ENCODE measurements at places on chromosomes 7 and 10.
A peak's percentile ranks its signal among the peaks of the same experiment; 100 is the strongest.

DNA sequence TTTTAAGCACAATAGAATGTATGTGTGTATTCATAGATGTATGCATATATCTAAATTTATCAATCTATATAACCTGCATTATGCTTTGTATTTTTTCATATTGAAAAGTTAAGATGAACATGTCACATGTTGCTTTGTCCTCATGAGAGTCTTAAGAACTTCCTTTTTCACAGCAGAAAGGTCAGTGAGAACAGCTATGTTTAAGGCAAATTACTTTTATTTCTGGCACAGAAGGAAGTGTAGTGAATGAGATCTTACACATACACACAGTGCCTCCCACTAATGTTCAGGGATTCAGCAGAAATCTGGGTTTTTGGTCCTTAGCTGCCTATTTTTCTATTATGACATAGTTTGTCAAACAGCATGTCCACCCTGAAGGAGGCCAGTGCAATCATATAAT, 134.8 kb downstream of the TMEM26 start:
- DNase-seq: no peak

- DNase-seq: no peak
Observed at GRCh38 chr7:884191-885003, 8.0 kb downstream of the GET4 start.

DNA sequence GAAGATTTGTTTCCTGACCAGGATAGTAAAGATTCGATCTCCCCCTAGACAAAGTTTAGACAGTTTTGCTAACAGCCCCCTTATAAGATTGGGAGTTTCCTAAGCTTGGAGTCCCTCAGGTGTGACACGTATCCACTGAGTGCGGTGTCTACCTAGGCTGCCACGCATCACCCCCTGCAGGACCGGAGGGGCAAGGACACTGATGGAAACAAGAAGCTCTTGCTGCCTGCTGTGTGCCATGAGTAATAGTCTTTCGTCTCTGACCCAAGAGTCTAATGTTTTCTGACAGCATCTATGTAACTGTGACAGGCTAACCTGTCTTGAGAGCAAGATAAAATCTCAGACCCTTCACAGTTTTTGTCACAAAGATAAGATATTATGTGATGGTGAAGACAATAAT, 173.5 kb downstream of the SEMA3E start:
- DNase-seq: no peak

DNA sequence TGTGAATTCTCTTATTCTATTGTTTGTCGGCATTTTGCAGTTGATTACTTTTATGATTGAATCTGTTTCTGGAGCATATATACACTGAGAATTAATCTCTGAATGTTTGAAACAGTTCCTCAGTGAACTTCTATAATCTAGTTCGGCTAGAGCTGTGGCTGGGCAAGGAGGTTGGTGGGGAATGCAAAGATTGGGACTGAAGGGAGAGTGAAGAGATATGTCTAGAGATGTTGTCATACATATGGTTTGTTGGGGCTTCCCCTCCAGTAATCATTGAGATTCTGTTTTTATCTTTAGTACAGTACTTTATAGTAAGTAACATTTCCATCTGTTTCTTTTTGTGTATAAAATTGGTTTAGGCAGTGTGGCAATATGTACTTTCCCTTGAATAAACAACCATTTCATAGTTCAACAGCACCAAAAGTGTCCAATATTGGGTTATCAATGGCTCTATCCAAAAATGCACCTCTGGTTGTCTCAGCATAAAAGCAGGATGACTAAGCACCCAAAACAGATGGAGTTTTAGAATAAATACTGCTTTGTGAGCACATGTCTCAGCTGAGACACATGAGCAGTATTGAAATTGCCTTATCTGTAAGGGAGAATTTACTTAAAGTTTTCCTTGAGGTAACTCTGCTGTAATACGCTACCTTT, 36.7 kb downstream of the WAC start:
- no peak for DNase-seq

DNA sequence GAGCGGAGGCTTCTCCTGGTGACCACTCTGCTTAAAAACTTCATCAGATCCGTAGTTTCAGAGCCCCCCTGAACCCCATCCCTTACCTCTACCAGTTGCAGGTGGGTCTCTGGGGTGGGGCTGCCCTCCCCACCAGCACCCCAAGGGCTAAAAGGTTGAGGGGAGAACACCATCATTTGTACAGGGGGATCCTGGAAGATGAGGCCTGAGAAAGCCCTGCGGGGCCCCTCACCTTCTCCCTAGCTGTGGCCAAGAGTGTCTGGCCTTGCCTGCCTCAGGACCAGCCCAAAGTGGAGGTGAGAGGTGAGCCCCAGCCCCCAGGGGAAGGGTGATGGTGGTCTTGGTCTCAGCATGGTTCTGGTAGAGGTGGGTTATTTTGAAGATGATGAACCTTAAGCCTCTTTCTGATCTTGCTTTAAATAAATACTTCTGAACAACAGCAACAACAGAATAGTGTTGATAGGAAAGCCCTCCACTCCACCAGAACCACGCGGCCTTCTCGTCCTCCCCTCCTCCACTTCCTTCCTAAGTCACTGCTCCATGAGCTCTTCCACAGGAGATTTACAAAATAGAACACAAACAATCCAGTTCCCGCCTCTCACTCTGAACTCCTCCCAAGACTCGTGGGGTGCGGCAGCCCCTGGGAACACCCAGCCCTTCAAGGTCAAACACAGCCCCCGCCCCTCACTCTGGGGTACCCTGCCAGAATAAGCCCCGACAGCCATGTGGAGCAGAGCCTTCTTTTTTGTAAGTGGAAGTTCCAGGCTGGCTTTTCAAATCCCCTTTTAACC, 169.1 kb downstream of the EGFR start:
- DNase-seq: no peak

- DNase-seq: no peak
Observed at GRCh38 chr7:79011921-79012320, 441.5 kb downstream of the MAGI2 start.

DNA sequence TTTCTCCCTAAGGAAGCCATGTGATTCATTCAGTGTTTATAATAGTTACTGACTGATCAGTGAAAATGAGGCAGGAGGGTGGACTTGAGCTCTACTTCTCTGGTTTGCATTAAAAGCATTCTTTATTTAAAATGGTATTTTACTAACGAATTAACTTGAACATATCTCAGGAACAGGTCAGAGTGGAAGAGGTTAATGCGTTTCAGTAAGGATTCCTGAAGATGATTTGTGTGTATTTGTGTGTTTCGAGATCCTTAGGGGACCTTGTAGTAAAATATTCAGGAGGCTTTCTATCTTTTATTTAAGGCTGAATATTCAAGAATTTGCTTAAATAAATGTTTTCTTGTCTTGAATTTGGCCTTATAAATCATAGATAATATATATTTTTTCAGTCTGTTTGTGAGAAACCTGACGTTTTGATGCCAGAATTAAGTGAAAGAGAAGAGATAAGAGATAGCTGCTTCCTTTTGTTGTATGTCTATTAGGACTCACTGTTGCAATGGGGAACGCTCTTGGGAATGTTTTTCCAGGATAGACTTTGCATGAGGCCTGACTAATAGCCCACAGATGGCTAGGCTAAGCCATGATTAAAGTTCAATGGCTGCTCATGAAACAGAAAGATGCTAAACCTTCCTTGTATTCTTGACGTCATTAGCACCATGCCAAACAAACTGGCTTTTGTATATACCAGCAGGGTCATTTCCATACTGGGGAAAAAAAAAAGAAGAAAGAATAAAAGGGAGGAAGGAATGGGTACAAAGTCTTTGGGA, 93.8 kb upstream of the MTPN start:
- peak; percentile 5 for DNase-seq

DNA sequence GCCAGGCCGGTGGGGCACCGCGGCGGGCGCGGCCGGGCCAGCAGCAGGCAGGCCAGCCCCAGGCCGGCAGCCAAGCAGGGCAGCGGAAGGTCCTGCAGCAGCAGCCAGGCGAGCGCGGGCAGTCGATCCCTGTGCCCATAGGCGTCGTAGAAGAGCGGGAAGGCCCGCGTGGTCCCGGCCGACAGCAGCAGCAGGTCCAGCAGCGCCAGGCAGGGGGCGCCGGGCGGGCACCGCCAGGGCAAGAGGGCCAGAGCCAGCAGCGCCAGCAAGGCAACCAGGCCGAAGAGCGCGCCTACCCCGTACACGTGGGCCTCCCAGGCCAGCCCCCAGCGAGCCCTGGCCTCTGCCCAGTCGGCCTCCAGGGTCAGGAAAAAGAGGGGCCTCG, 8.4 kb upstream of the RBM28 start:
- peak; percentile 49 for DNase-seq

- no peak for DNase-seq
Observed at GRCh38 chr7:66198469-66198868, 6.7 kb upstream of the TPST1 start.

GRCh38 chr7:92809397-92809759, 27.0 kb downstream of the CDK6 start:
- DNase-seq: no peak

GRCh38 chr7:10804770-10805169, 168.9 kb upstream of the PHF14 start:
- DNase-seq: no peak

DNA sequence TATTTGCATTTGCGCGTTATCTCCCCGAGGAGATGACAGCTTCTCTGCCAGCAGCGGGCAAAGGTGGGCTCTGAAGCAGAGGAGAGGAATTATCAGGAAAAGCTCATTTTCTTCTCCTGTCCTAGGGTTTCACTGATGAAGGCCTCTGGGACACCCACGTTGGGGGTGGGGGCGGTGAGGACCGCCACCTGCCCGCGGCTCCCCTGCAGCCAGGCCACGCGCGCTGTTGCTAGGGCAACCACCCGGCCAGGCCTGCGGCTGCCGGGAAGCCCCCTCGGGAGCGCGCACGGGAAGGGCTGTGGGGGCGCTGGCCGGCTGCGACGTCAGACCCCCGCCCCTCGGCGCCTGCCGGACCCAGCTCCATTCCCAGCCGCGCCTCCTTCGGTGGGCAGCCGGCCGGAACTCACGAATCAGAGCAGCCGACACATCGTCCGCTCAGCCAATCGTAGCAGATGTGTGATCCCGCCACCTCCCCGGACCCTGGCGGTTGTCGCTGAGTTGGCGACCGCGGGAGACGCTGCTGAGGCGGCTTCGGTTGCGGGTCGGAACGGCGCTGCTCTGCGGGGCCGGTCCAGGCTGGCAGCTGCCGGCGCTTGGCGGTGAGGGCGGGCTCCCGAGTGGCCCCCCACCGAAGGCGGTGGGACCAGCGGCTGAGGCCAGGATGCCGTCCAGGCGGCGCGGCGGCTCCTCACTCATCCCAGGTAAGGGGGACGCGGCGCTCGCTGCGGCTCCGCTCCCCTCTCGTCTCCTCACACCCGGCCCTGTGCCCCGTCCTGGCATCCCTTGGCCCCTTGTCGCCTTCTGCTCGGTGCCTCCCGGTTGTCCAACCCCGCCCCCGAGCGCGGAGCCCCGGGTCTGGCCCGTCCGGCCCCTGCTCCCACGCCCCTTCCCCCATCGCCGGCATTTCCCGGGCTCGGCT, at the start of gene TPST1:
TSS of gene TPST1 (plus strand) at position 513 of the 919 bp plus-strand sequence. CDS start 35,092 bp downstream, outside the sequence.
- DNase-seq: peak; percentile 85

GRCh38 chr7:18566829-18567228, 71.3 kb downstream of the HDAC9 start:
- no peak for DNase-seq

- peak; percentile 96 for DNase-seq
Observed at GRCh38 chr10:97689559-97690020, 2.5 kb upstream of the AVPI1 start.

GRCh38 chr7:69762821-69763352, 164.6 kb downstream of the AUTS2 start:
- no peak for DNase-seq

- DNase-seq: no peak
Observed at GRCh38 chr7:151813997-151814396, 62.9 kb downstream of the PRKAG2 start.

DNA sequence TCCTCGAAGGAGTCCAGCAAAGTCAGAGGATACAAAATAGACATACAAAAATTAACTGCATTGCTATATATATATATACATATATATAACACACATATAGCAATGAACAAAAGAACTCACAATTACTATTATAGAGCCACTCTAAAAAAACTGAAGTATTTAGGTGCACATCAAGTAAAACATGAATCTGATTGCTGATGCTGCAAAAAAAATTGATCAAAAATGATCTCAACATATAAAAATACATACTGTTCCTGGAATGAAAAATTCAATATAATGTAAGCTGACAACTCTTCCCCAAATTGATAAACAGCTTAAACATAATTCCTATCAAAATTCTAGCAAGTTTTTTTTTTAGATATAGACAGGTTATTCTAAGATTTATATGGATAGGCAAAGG, 126.8 kb downstream of the ALOX5 start:
- DNase-seq: no peak

DNA sequence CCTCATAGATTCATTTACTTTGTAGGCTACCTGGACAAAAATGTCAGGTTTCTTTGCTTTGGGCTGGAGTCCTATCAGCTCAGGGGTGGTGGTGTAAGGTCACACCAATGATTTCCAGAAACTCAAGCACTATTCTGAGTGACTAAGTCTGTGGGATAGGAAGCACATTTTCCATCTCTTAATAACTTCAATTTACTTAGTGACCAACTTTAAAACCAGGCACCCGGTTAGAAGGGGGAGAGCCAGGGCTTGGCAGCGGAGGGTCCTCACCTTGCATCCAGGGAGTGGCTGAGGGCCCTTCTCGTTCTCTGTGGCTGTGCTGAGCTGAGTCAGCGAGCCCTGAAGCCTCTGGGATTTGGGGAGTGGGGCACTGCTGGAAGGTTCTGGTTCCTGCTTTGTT, 6.7 kb downstream of the CHST3 start:
- DNase-seq: peak; percentile 21

- DNase-seq: no peak
Observed at GRCh38 chr10:112750427-112751167, 199.4 kb upstream of the TCF7L2 start.

GRCh38 chr10:132335189-132336063, 3.4 kb downstream of the LRRC27 start:
- DNase-seq: no peak

DNA sequence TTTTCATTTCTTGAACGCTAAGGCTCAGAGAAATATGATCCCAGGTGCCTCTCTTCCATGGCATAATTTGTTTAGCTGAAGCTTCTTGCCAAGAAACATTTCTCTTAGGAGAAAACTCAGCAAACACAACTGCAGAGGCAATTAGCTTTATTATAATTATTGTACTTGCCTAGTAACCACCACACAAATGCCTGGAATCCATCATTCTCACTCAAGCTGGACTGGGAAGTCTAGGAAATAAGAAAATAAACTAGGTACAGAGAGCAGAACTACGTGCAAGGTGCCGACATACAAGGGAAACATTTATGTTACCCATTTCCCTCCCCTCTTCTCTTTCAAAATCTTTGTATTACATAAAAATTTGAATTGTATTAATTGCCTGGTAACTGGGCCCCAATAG, 15.1 kb downstream of the SLC35B4 start:
- DNase-seq: no peak

DNA sequence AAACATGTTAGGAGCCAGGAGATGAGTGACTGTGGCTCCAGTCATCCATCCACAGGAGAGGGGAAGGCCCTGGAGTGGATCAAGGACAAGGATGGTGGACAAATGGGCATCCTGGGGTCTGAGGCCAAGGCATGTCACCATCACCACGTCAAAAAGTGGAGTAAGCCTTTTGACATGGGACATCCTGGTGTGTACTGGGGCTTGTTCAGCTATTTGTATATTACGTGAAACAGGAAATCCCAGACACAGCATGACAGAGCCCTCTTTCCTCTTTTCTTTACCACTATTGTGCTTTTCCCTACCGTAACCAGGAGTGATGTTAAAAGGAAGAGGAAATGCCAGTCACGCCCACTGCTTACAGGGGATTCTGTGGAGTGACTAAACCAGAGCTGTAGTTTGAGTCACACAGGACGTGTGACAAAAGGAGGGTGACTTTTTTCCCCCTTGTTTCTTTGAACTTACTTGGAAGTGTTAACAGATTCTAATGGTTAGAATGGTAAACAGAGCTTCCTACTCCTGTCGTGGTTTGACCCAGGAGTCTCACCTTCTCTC, 15.4 kb downstream of the ACSL5 start:
- peak; percentile 63 for DNase-seq

- DNase-seq: no peak
Observed at GRCh38 chr10:75502838-75503237, 71.4 kb downstream of the LRMDA start.
